ENCODE measurements at places on chromosomes 1 and 21.

GRCh38 chr1:219871427-219872057, 56.8 kb downstream of the SLC30A10 start:
- DNase-seq, result no peak

DNA sequence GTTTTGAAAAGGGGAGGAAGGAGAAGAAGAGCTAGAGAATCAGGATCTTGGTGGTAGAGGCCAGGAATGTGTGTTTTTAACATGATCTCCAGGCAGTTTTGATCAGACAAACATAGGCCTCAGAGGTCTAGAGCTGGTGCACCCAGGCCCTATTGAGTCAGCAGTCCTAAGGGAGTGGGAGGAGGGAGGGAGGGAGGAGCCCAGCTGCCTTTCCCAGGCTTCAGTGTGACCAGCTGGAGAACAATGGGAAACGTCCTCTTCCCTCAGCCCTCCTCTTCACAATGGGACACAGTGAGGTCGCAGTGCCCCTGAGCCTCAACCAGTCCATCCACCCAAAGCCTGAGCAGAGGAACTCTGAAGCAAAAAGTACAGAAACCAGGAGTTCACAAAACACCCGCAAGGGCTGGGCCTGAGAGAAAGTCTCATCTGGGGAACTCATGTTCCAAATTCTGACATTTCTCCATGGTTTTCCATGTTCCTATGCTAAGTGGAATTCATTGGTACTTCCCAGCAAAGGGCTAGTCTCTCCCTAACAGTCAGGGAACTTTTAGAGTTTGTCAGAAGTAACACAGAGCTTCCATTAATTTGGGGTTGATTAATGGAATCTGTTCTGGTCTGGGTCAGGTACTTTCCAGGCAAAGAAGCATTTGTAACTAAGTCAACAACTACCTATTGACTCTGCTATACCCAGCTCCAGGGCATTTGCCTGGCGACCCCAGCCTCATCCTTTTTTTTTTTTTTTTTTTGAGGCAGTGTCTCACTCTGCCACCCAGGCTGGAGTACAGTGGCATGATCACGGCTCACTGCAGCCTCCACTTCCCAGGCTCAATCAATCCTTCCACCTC, 37.5 kb downstream of the ELAPOR1 start:
- peak; percentile 71 for DNase-seq

DNA sequence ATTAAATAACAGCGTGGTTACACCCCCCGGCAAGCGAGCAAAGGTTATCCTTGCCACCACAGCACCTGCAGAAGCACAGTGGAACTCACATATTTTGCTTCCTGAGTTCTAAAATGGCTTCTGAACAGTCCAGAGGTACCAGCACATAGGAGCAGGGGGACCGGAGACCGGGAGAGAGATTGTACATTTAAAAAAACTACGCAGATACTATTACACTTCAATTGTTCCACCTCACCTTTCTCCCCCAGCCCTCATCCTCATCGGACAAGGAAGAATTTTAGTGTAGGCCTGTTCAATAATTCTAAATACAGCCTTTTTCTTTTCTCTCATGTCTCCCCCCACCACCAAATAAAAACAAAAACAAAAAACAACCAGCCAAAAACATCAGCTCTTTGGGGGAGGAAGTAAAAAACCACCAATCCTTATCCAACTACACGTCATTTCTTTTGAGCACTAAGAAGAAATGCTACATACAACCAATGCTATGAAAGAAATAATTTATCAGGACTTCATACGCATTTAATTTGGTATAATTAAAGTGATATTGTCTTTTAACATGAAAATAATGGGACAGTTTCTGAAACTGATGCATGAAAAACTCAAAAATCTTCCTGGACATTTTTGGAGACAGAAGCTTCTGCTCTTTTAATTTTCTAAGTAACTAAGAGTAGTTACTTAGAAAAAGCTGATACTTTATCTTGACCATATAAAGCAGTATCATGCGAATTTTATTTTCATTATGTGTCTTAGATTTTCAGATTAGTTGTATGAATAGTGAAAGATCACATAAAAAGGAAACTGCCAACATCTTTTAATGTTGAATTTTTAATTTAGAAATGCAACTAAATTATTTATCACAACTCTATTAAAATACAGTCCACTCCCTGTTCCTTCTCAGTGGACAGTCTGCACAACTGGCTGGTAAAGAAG, 9.1 kb downstream of the CDKN2C start:
- no peak for DNase-seq

DNA sequence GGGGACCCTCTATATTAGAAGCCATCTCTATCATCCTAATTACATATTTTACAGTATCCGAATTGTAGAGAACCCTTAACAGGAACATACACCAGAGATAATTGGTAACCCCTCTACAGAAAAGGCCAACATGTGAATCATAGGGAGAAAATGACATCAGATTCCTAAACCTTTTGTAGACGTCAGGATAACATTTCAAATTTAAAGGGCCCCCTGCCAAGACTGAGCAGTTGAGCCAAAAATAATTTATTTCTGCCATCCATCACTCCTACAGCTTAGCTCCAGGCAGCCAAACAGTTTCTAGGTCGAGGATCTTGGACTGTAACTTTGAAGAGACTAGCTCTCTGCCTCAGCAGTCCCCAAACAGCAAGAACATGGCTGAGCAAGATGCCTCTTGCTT, 21.2 kb downstream of the ZNF697 start:
- DNase-seq, result peak; percentile 76

GRCh38 chr1:28573564-28573963, 18.5 kb upstream of the RAB42 start:
- DNase-seq, result no peak

DNA sequence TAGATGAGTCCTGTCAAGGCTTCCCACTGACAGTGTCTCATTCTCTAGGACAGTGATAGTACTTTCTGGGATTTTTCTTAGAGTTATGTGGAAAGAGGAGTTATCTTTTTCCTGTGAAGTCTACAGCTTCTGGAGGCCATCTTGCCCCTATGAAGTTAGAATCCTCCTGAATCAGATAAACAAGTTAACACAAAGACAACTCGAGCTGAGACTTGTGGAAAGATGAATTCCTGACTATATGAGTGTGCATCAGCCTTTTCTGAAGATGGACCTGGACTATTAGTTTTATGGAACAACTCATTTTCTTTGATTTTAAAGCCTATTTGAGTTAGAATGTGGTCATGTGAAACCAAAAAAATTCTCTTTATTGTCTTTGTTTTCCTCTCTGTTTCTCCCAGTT, 290.9 kb downstream of the LRRIQ3 start:
- no peak for DNase-seq

DNA sequence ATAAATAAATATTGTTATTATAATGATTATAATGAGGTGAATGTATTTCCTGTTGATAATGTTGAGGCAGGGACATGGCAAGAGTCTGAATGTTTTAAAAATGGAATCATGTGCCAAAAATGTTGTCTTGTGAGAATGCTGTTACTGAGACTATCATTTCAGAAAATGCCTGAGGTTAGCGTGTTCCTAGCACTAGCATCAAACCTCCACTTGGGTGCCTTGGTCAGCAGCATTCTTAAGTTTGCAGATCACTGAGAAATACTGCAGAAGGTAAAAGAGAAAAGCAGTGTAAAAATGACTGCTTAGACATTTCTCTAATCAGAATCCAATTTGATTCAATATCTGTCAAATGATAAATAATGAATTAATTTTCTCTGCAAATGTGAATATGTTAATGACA, 50.8 kb downstream of the OLFM3 start:
- DNase-seq, result no peak

- no peak for DNase-seq
Measured at GRCh38 chr1:192167911-192168700, 9.8 kb downstream of the RGS18 start.

GRCh38 chr21:33619726-33620125, 21.8 kb downstream of the CRYZL1 start:
- no peak for DNase-seq

DNA sequence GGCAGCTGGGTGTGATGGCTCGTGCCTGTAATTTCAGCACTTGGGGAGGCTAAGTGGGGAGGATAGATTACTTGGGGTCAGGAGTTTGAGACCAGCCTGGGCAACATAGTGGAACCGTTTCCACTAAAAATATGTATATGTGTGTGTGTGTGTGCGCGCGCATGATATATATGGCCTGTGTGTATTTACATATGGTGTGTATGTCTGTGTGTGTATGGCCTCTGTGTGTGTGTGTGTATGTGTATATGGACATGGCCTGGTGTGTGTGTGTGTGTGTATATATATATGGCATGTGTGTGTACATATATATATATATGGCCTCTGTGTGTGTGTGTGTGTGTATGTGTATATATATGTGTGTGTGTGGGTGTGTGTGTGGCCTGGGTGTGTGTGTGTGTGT, 16.0 kb upstream of the SLC2A7 start:
- DNase-seq, result no peak

DNA sequence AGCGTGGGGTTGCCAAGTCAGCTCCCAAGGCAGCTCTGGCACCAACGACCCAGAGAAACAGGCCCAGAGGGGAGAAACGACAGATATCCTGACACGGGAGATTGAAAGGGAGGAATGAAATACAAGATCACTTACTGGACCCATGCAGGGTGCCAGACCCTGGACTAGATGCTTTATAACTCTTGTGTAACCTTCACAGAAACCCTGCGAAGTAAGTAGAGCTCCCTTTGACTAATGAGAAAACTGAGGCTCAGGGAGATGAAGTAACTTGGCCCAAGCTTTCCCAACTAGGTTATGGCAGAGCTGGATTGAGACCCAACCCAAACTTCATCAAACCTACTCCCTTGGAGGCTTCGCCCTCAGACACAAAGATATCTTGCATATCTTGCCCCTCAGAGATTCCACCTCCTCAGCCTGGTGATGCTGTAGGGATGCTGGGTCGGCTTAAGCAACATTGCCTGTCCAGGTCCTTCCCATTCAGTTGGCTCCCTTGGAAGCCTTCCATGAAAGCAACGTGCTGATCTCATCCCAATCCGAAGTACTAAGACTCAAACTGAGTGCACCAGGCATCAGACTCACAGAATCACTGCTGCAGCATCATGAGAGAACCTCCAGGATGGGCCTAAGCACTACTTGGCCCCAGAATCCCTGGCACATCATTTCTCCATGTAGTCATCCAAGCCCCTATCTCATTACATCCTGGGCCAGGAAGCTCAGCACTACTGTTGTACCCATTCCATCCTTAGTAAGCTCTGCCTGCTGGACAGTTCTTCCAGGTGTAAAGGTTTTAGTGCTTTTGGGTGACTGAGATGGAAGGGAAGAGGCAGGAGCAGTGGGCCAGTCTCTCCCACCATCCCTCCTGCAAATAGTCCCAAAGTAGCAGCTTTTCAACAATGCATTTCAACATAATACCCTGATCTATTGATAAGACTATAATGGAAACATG, 1.1 kb upstream of the IGSF9 start:
- DNase-seq, result no peak

DNA sequence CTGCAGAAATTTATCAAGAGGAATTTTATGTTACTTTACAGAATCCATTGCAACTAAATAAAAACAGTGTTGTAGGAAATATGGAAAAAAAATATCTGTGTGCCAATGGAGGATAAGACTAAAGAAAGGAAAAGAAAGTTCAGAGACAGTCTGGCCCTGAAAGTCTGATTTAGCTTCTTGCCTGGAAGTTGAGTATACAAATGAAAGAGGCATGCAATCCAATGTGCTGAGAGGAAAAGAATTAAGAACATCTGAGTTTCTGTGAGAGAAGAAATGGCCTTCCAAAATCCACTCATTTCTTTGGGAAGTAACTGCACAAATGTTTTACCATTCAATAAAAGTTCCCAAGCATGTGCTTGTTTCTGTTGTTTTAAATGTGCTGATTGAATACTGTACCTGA, 65.1 kb downstream of the LHX9 start:
- DNase-seq, result no peak

DNA sequence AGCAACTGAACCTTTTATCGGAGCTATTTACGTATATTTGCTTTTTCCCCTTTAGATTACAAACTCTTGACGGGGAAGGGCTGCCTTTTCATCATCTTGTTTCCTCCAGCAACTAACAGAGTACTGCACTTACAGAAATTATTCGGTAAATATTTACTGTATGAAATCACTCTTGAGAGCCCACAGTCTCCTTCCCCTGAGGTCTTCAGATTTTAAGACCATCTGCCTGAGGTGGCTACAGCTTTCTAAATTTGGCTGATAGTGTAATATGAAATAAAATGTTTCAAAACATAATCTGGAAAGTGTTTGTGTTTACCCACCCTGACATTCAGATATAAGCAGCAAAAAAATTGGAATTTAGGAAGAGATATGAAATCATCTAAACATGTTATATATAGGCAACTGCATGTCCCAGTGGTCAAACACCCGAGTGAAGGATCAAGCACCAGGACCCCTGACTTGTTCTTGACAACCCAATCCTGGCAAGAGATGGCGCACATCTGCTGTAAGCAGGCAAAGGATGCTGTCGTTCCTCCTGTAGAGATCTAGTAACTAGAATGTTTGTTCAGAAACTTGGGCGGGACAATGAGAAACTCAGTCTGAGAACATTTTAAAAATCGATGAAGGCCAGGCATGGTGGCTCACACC, 60.9 kb downstream of the SIPA1L2 start:
- DNase-seq, result no peak

DNA sequence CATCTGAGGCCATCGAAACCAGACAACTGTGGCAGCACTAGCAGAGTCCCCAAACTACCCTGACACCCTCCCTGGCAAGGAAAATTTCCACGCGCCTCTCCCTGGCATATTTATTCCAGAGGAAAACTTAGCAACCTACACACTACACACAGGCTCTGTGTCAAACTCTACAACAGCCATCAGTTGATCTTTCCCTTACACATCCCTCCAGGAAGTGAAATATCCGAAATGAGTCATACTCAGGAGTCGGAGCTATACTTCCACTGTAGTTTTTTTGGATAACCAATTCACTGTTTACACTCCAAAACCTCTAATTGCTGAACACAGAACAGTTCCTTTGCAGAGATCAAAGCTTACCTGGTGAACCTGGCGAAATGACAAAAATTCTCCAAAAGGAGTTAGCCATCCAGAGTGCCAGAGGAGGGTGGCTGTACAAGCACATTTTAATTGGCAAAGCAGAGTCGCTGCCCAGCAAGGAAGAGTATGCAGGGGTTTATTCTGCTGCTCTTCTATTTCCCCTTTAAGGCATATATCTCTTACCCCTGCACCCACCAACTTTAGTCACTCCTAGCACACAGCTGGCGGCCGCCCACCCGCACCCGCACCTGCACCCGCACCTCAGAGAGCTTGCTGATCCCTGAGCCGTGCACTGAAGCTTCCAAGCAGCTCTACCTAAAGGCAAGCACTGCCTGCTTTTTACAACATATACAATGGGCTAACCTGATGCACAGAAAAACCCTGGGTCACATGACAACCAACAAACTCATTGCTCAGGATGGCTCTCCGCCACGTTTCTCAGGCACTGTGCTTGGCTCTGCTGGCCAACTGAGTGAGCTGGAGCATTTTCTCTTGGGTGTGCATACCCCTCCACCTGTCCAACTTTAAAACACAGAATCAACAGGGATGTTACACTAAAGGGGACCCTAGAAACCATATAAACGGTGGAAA, 54.9 kb downstream of the CAPZB start:
- DNase-seq, result peak; percentile 46

GRCh38 chr1:226541631-226542622, 6.6 kb upstream of the STUM start:
- DNase-seq, result no peak

- no peak for DNase-seq
Measured at GRCh38 chr1:117059334-117059677, 820 bp upstream of the TTF2 start.

Data from AG08396 (cell line).